ENCODE measurements at places on chromosomes 7 and 10.
A peak's percentile ranks its signal among the peaks of the same experiment; 100 is the strongest.

DNA sequence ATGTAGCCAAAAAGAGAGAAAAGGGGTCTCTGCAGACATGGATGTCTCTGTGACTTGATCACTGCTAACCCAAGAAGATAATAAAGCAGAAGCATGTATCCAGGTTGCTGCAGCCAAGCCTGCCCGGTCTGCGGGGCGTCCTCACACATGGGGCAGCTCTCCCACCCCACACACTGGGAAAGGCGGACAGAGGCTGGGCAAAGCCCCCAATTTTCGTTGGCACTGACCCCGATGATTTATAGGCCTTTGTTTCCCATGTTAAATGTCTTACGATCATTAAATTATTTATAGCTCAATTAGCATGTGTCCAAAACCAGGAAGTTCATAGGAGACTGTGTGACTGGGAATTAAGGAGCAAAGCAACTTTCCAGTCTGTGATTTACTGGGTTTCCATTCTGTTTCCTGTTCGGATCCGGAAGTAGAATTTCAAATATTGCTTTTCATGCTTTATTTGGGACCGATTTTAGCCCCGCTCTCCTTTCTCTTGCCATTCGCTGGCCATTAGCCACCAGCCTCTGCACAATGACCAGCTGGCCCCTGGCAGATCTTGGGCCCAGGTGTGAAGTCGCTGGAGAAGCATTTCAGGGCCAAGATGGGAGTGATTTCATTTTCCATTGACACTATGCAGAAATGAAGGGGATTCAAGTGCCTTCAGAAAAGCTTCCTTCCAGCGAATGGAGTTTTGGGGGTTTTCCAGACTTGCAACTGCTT is 91.6 kb downstream of the EGFR start:
- no peak for DNase-seq

- DNase-seq = no peak
Measured at GRCh38 chr10:30026578-30026977, 32.8 kb downstream of the JCAD start.

DNA sequence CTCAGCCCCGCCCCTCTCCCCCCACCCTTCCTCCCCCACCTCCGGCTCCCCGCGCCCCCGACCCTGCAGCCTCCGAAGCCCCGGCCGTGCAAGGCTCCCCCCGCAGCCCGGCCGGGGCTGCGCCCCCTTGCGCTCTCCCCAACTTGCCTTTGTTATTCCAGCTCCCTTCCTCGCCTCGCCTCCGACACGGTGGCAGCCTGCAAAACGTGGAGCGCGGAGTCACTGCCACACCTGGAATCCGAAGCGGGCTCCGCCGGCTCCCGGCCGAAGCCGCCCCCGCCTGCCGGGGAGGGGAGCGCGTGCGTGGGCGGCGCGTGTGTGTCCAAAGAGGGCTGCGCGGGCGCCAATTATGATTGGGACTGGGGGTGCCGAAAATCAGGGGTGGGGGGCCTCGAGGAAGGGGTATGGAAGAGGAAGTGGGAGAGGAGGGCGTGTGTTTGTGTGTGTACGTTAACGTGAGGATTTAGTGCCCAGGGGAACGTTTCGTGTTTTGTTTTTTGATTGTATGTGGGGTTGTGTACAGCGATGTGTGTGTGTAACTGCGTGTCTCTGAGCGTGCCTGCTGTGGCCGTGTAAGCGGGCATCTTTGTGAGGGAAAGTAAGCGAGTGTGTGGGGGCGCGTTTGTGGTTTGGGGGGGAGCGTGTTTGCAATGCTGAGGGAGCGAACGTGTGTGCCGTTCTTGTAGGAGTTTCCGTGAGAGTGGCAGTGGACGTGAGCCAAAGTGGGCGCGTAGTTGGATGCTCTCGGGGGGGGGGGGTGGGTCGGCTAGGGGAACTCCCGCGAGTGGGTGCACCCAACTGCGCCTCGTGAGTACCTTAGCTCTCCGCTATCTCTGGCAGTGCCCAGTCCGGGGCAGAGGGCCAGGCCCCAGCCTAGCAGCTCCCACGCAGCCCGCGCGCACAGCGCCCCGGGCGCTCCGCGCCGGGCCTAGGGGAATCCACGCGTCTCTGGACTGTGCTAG is 1.2 kb upstream of the ZMIZ1 start:
- DNase-seq = peak; percentile 80

DNA sequence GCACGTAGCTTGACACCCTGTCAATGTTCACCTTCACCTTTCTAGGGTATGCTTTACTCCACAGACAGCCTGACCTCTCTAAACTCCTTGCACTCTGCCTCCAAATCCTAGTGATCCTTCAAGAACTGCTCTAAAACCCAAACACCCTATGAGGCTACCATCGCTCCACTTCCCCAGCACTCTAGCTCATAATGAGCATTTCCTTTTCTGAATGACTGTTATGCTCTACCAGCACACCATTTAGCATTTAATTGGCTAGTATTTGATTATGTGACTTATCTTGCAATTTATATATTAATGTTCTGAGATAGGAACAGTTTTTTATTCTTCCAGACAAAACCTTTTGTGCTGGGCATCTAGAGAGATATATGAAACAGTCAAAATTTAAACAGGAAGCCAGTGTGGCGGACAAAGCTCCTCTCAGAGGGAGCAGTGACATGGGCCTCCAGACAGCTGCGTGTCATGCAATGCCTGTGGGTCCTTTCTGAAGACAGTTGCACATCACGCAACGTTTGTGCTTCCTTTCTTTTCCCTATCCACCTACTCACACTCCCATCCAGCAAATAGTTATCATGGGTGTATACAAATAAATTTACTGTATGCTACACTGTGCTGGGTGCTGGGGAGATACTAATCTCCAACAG is 86.3 kb downstream of the ALOX5 start:
- DNase-seq = no peak

GRCh38 chr7:44161371-44161770 is 20.2 kb upstream of the MYL7 start:
- DNase-seq = no peak

- no peak for DNase-seq
Measured at GRCh38 chr7:106089647-106090046, 22.5 kb downstream of the SYPL1 start.

DNA sequence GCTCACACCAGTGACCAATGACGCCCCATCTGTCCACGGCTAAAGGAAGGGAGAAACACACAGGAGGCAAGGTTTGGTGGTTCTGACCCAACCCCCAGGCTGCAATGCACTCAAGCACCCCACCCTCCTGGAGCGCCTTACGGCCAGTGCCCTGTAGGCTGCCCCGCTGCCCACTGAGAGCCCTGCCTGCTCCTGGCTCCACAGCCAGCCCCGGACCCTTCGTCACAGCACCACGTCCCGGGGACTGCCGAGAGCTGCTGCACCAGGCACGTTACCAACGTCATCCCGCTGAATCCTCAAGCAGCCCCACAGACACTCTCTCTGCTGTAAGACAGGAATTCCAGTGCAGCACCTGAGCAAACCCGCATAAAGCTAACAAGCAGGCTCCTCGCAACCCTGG is 87.8 kb downstream of the MAD1L1 start:
- DNase-seq = no peak

- DNase-seq = no peak
Measured at GRCh38 chr7:35768346-35768745, 32.5 kb upstream of the SEPTIN7 start.

- no peak for DNase-seq
Measured at GRCh38 chr7:7242899-7243298, 60.6 kb downstream of the C1GALT1 start.

DNA sequence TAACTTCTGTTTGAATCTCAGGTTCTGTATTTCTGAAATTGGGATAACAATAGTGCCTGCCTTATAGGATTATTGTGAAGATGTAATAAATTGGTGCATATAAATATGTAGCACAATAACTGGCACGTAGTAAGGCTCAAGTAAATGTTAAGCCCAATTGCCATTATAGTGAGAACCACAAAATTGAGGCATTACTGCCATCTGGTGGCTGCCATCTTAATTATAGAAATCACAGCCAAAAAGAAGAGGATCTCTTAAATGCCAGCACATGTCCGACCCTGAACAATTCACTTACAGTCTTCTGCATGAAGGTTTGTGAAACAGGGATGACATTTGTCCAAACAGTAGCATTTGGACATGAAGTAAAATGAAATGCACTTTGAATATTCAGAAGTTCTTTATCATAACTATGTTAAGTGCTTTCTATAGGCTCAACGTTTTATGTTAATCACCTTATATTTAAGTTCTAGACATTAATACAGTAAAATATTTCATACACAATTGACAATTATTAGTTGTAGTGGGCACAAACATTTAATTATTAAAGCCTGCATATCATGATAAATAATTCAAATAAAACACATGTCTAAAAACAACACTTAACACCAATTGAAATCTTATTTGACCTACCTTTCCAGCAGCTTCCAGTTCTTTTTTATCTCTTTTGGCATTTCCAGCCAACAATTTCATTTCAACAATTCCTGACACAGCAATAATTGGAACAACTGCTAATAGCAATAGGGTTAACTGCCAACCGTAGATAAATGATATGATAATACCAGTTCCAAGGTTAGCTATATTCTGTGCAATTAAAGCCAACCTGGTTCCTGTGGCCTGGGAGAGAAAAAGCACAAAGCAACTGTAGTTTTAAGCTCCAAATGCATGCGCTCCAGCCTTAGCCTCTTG is 58.5 kb downstream of the ABCB4 start:
- peak; percentile 53 for DNase-seq

- DNase-seq = no peak
Measured at GRCh38 chr10:14056610-14057332, 274.0 kb downstream of the FRMD4A start.

GRCh38 chr10:128047991-128048818 is 78.0 kb downstream of the MKI67 start:
- no peak for DNase-seq

- DNase-seq = no peak
Measured at GRCh38 chr10:86229811-86230556, 136.6 kb downstream of the GRID1 start.

DNA sequence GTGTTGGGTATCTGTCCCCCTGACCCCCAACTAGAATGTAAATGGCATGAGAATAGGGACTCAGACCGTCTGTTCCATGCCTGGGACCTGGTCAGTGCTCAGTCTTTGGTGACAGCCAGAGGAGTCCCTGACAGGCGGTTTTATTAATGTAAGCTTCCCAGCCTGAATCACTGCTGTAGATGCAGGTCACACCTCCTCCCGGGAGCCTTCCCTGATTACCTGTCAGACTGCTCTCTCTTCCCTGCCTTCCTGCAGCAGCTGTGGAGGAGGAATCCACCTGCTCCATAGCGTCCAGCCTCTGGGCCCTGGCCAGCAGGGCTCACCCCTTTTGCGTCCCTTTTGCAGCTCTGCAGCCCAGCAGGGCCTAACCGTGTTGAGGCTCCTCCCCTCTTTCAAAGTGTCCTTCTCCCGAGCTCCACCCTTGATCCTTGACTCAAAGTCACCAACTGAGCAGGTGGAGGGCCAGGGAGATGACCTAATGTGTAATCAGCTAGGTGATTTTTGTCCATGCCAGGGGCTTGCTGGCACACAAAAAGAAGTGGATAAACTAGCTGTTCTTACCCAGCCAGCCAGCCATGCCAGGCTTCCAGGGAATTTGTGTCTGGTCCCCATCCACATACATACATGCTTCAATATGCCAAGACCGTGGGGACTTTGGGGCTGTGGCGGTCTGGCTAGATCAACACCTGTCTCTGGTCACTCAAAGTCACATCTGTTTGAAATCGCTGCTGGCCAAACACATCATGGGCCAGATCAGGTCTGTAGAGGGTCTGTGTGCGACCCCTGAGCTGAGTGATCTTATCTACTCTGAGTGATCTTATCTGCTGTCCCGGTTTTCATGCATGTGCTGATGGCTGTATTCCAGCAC is 195.1 kb downstream of the CCDC3 start:
- no peak for DNase-seq
